BJ (cell line): ENCODE measurements at places on chromosomes 3 and 15.

- DNase-seq, result no peak
Observed at GRCh38 chr3:126110431-126111125, 26.7 kb upstream of the SLC41A3 start.

DNA sequence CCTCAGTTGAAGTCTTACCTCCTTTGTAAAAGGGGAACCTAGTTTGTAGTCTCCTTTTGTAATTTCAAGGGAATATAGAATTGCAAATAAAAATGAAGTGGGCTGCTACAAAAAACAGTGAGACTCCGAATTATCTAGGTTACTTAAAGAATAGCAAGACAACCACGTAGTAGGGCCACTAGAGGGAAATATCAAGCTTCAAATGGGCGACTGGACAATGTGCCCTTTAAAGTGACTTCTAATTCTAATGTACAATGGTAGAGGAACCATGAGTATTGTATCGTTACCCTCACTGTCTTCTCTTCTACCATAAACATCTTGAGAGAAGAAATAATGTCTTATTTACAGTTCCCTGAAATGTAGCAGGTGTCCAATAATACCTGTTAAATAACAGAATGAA, 56.3 kb downstream of the TP63 start:
- DNase-seq, result no peak

DNA sequence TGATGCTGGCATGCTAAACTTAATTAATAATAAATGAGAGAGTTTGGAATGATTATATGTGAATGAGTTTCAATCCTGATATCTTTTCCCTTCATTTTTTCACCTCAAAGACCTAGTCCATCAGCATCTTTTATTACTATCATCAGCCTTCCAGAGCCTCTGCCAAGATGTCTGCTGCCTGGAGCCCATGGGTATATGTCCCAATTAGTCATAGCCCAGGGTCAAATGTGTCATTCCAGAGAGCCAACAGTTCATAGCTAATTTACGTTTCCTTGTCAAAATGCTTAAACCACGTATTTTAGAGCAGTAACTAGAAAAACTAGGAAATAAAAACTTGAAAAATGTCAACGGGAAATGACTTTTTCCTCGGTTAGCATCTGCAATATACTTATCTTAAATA, 457.9 kb downstream of the SI start:
- no peak for DNase-seq

DNA sequence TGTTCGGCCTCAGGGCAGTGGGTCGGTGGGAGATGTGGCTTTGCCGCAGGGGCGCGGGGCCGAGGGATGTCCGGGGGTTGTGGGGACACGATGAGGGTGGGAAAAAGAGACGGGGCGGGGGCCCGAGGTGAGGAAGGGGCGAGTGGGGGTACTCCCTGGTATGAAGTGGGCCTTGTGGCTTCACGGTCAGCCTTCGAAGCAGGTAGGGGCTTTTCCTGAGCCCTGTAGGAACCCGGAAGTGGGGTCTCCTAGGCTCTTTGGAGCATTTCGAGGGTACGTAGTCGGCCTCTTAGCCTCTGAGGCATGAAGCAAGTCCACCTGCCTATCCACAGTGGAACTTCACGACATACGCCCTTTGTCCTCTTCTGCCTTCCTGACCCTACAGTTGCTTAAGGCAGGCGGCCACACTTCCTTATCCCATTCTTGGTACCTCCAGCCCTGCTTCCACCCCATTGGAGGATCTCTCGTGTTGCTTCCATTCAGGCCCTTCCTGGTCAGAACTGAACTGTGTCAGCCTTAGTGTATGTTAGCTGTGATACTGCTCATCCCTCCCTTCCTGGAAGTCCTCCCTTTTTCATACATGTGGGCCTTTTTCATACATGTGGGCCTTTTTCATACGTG, 389 bp downstream of the ARPC4 start:
- DNase-seq, result no peak
